KBM-7 (cell line): ENCODE measurements at places on chromosomes 2 and 18.

- DNase-seq, result no peak
These were observed 8.3 kb downstream of the IL1R2 start for GRCh38 chr2:102000012-102000411.

GRCh38 chr2:19187323-19188020, 171.0 kb downstream of the OSR1 start:
- DNase-seq, result no peak

GRCh38 chr2:127874378-127875269, 11.1 kb downstream of the AMMECR1L start:
- DNase-seq, result no peak

GRCh38 chr2:192128655-192129054, 66.1 kb downstream of the TMEFF2 start:
- no peak for DNase-seq

- no peak for DNase-seq
These were observed 301.6 kb downstream of the SMAD2 start for GRCh38 chr18:47628893-47629292.

DNA sequence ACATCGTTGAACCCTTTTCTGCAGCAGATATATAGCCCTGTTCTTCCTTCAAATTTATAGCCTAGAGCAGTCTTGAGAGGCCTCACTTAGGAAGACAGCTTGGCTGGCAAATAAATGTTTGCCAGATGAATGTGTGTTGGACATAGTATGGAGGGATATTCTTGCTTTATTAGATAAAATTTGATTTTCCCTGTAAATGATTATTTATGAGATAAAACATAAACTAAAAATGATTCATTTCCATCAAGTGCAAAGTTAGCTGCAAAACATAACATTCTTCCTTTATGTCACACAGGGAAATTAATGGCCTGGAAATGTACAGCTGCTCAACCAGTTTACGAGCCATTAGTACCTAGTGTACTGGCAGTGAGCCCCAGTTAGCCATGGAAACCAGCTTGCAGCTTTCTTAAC, 82.5 kb downstream of the LIMS1 start:
- DNase-seq, result no peak

DNA sequence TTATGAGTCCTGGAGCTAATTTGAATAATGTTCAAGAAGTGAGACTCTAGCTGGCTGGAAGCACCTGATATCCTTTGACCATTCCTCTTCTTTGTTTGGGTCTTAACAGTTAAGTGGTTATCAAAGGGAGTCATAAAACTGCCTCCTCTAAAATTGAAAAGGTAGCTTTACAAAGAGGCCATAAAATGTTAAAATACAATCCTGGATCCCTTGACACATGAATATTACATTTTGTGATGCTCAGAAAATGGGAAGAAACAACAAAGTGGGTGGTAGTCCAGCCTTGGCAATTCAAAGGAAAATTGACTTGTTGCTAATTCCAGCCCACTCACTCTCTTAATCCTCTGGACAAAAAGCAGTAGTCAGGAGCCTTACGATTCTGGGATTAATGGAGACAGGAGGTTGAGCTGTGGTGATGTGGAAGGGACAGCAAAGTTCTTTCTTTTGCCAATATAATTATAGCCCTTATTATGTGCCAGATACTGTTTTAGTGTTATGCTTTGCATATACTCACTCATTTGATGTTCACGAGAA, 339.2 kb downstream of the PDE11A start:
- no peak for DNase-seq

- DNase-seq, result no peak
These were observed 60.4 kb downstream of the GRB14 start for GRCh38 chr2:164560902-164561301.

DNA sequence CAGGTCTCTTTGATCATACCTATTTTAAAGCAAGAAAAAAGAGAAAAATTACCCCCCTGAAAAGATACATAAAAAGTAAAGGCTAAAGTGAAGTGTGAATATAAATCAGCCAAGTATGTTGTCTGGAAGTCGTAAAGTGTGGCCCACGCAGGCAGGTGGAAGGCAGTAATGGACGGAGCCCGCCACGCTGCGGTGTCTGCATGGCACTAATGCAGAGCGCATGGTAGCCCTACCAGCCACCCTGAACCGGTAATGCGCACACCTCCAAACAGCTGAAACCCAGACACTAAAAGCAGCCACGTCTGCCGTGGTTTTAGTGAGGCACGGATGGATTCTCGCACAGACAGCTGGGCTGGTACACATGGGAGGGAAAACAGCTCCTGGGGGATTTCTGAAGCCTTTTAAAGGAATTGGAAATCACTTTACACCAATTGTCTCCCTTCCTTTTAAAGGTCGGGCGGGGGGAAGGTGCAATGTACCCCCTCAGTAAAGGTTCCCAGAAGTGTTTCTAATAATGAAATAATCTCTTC, 615.2 kb downstream of the CNTNAP5 start:
- DNase-seq, result no peak

DNA sequence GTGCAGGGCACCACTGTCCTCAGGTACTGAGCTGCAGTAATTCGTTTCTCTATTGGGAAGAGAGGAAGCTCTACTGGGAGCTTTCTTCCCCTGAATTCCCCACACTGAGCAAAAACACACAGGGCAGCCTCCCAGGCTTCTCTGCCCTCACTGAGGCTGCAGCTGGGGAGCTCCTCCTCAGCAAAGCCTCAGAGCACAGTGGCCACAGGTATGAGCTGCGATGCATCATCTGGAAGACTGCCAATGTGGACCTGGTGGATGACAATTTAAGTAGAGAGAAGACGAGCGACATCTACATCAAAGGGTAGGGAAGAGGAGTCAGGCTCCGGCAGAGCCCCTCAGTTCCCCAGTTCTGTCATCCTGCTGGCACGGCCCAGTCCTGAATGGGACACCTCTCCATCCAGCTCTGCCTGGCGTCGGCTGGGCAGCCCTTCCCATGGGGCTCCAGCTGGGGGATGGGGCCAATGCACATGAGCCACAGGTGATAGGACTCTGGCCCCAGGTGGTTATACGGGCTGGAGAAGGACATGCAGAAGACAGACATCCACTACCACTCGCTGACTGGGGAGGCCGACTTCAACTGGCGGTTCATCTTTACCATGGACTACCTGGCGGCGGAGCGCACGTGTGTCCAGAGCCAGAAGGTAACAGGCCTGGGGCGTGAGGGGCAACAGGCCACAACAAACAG, 37.6 kb downstream of the LMAN2L start:
- DNase-seq, result no peak

- no peak for DNase-seq
These were observed 234.6 kb downstream of the TCF4 start for GRCh38 chr18:55353391-55353790.

DNA sequence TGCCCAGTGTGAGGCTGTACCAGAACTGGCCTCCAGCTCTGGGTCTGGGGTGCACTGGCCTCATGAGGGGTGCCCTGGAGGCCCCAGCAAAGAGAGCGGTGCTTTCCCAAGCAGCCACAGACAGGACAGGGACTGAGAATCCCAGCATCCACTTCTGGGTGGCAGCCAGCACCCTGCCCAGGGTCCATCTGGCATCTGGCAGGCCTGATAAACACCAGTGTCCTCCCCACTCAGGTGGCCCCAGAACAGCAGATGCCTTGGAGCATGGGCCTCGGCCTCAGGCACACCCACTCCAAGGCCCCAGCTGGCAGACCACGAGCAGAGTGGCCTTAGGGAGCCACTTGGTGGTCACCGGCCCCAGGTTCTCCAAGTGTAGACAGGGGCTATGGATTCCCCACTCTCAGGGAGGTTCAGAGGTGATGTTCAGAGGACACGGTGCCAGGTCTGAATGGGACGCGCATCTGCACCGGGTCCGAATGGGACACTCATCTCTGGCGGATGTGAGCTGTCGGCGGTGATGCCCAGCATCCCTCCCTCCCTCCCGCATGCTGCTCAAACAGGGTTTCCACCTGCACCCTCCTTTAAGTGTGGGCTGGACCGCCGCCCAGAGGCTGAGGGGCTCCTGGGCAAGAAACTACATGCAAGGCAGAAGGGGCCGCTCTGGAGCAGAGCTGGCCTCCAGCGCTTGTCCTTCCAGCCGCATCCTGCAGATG, 82.2 kb upstream of the GPC1 start:
- DNase-seq, result no peak

DNA sequence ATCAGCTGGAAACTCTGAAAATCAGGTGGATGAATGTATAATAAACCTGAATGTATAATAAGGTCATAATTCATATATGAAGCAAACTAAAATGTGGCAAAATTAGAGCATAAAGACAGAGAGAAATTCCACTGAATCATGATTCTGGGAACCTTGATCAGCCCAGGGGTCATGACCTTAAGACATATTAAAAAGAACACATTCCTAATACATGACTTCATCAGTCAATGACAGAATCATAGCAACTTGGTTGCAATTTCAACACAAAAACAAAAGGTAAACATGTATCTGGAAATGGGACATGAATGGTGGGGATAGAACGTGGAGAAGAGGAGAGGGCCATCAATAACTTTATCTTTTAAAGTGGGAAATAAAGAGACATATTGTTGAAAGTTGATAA, 17.6 kb downstream of the AFF3 start:
- DNase-seq, result no peak

- DNase-seq, result no peak
These were observed 3.1 kb downstream of the CCL20 start for GRCh38 chr2:227816507-227817294.

GRCh38 chr18:48719974-48720654, 181.3 kb downstream of the CTIF start:
- DNase-seq, result peak; percentile 84

DNA sequence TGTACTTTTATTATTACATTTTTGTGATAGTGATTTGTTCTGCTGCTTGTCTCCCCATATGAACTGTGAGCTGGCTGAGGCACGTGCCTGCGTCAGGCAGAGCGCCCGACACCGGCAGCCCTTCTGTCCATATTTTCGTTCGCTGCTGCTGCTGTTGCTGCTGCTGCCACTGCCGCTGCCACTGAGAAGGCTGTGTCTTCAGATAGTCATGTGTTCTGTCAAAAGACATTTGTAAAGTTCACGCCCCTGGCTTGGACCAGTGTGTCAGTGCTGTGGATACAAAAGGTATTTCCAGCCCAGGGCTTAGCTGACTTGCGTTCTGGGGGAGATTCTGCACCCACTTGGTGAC, 47.0 kb downstream of the TWIST2 start:
- no peak for DNase-seq

GRCh38 chr2:195312662-195313061, 344.4 kb upstream of the SLC39A10 start:
- DNase-seq, result peak; percentile 66

DNA sequence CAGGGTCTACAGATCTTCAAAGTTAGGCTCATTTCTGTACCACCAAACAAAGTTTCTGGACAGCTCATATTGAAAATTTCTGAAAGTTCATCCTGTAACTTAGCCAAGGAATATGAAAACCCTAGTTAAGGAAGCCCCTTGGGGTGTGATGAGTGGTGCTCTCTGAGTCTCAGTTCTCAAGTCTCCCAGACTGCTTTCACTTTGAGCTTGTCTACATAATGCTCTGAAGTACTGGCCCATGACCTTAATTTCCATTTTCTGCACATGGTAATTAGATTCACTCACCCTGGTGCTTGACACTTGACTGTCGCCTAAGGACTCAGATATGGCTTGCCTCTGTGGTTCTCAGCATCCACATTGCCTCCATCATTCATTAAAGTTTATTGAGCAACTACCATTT, 51.7 kb upstream of the SATB2 start:
- DNase-seq, result no peak

GRCh38 chr2:23220513-23221094, 164.4 kb upstream of the KLHL29 start:
- DNase-seq, result no peak

GRCh38 chr2:167258712-167259111, 370.4 kb downstream of the XIRP2 start:
- DNase-seq, result no peak

DNA sequence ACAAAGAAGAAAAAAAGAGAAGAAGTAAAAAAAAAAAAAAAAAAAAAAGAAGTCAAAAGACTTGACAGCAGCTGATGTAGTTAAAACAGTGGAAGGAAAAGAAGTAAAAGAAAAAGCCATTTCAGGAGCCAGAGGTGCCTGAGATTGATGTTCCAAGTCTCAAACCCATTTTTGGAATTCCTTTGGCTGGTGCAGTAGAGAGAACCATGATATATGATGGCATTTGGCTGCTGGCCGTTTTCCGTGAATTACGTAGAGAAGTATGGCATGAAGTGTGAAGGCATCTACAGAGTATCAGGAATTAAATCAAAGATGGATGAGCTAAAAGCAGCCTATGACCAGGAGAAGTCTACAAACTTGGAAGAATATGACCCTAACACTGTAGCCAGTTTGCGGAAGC, 7.6 kb upstream of the CHST10 start:
- no peak for DNase-seq

- DNase-seq, result no peak
These were observed 7.3 kb downstream of the SCG2 start for GRCh38 chr2:223594831-223595230.

- DNase-seq, result no peak
These were observed 88.5 kb upstream of the TACR1 start for GRCh38 chr2:75287624-75288316.

GRCh38 chr18:52598921-52599320, 258.9 kb downstream of the DCC start:
- no peak for DNase-seq

- no peak for DNase-seq
These were observed 5.3 kb upstream of the FOSL2 start for GRCh38 chr2:28387082-28387960.

- DNase-seq, result no peak
These were observed 322.1 kb upstream of the THUMPD2 start for GRCh38 chr2:40101131-40101575.

DNA sequence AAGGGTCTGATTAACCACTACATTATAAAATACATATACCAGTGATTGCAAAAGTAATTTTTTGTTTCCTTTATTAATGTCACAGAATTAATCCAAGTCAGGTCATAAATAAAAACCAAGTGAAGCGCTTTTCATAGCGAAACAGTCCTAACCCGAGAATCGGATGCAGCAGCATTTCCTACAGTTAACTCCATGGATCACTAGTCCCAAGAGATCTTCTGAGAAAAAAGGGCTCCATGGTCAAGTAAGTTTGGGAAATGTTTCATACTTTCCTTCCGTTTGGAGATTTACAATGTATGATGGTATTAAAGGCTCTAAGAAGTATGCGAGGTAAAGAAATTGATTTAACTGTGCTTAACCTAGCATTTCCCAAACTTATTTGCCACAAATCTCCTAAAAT, 85.2 kb downstream of the NOL10 start:
- DNase-seq, result no peak

DNA sequence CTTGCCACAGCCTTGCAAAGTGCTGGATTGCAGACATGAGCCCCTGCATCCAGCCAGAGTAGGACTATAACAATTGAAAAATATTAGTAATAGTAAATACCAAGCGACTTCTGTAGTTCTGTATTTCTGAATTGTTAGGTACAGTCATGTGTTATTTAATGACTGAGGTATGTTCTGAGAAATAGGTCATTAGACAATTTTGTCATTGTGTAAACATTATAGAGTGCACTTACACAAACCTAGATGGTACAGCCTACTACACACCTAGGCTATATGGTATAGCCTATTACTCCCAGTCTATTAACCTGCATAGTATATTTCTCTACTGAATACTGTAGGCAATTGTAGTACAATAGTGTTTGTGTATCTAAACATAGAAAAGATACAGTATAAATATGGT, 92.1 kb downstream of the GALNT1 start:
- DNase-seq, result no peak

- DNase-seq, result no peak
These were observed 899.3 kb downstream of the TRIB2 start for GRCh38 chr2:13616059-13616458.

GRCh38 chr2:136126421-136126926, 8.5 kb upstream of the CXCR4 start:
- no peak for DNase-seq

- no peak for DNase-seq
These were observed 63.8 kb upstream of the EPHA4 start for GRCh38 chr2:221635949-221636348.
